ENCODE measurements at places on chromosomes 3 and 15.

- DNase-seq: no peak
These were observed 963.4 kb downstream of the ROBO1 start for GRCh38 chr3:78804251-78805037.

DNA sequence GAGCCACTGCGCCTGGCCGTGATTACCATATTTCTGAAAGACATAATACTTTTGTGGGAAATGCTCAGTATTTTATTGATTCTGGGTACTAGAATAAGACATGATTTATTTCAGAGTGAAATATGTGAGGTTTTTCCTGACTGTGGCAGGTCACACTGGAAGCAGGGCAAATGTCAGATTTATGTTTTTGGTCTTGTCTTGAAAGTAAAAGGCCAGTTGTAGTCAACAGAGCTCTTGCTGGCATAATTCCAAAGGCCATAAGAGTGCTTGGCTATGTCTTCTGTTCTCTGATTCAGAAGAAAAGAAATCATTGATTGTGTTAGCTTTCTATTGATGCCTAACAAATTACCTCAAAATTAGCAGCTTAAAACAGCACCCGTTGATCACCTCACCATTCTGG, 176.4 kb downstream of the TJP1 start:
- no peak for DNase-seq

- no peak for DNase-seq
These were observed 76.0 kb downstream of the ADCY5 start for GRCh38 chr3:123372686-123373473.

DNA sequence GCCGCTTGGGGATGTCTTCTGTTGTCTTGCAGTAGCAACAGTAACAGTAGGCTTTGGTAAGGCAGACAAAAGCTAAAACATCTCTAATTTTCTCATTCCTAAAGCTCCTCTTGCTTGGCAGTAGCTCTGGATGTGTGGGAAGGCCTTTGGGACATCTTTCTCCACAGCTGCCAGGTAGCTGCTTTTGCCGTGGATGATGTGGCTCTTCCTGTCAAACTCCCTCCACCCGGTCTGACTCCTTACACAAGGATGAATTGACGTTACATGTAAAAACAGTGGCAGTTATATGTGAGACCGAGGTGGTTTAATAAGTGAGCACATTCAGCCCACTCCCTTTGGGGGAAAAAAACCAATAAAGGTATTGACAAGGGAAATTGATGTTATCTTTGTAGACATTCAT, 309.1 kb downstream of the TUSC7 start:
- DNase-seq: no peak

DNA sequence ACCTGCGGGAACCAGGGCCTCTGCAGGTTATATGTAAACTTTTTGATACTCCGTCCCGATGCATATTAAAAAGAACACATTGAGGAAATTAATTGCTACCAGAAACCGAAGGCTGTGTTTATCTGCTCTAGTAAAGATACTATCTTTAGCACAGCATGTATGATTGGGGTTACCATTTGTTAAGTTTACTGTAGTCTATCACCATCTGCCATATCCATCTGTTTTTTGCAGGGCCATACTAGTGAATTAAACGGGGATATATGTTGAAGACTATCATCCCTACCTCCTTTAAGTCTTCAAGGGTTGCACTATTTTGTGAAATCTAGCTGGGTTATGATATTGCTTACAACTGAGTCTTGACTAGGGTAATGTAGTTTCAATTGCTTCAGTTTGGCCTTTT, 597.0 kb downstream of the SQOR start:
- no peak for DNase-seq

DNA sequence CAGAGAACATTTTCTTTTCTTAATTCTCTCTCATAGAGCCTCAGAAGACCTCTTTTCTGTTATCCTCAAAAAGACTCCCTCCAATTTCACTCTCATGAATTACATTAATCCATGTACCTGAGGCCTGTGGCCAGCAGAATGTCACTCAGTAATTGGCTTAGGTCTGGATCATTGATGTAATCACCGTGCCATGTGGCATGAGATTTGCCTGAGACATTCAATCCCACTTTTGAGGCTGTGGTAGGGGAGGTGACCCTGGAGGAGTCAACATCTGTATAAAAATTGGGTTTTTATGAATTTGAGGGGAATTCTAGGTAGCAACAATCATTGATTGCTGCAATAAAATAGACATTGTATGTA, 295.3 kb downstream of the GBE1 start:
- no peak for DNase-seq

DNA sequence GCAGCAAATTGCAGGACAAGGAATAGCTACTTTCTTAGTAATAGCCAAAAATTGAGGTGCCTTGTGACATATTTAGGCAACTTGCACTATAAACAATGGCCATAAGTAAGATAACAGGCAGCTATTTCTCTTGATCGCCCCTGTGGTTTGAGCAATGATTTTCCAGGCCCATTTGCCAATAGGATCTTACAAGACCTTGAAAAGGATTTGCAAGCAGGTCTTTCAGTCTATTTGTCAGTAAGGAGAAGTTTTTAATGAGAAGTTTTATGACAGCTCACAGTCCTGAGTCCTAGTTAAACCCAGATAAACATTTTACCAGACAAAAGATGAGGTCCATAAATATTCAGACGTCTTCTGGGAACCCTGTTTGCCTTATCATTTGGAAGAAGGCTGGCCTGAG, 645.5 kb downstream of the RBMS3 start:
- no peak for DNase-seq

GRCh38 chr3:14077310-14077709, 47.4 kb downstream of the CHCHD4 start:
- DNase-seq: no peak

- DNase-seq: no peak
These were observed 1.9 kb downstream of the CSK start for GRCh38 chr15:74783808-74784175.

GRCh38 chr3:18295171-18295920, 129.8 kb downstream of the SATB1 start:
- peak; percentile 14 for DNase-seq

Data from activated naive CD8-positive, alpha-beta T cell treated with anti-CD3 and anti-CD28 coated beads for 36 hours (primary cell).